ENCODE measurements at places on chromosomes 4 and X. TPM values are rescaled to one million over a fixed set of nuclear protein-coding genes. Genes with fewer than 3 reads are reported as not detected.

POU4F2 gene
- total RNA-seq = 0.17 TPM

GBA3 gene
- total RNA-seq = 0.44 TPM

RHOXF2B gene
- not detected for total RNA-seq

DNA sequence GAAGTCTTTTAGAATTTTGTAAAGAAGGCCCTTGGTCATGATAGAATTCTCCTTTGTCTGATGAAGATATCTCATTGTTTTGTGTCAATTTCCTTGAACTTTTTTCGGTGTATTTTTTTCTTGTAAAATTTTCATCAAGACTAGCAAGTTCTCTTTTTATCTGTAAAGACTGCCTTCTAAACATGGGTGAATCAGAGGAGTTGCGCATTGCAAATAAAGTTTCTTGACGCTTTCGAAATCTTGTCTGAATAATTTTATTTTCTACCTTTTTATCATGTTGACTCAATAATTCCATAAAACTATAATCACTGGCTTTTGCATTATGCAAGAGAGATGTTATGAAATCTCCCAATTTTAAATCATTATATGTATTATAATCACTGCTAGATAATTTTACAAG lies 66.2 kb downstream of the NCAPG start:
- no peaks in the 10 kb centered on the region for H3K4me1 ChIP-seq
- H3K36me3 ChIP-seq = peaks cover 12% of the 10 kb centered on the region
- H3K27ac ChIP-seq = no peak overlapping the region
- no peak overlapping the region for H3K4me3 ChIP-seq

GRCh38 chr4:25710637-25711036 lies 55.0 kb downstream of the SLC34A2 start:
- H3K27me3 ChIP-seq = no peaks in the 10 kb centered on the region
- H3K27ac ChIP-seq = no peak overlapping the region
- no peak overlapping the region for H3K4me3 ChIP-seq
- peaks cover 3% of the 10 kb centered on the region for H3K4me1 ChIP-seq

- H3K4me1 ChIP-seq = peaks cover 2% of the 10 kb centered on the region
- H3K4me3 ChIP-seq = no peak overlapping the region
- no peaks in the 10 kb centered on the region for H3K27me3 ChIP-seq
- DNase-seq = no peak
- H3K27ac ChIP-seq = no peak overlapping the region
Measured at GRCh38 chrX:38699121-38699520, 102.1 kb upstream of the MID1IP1 start.

DNA sequence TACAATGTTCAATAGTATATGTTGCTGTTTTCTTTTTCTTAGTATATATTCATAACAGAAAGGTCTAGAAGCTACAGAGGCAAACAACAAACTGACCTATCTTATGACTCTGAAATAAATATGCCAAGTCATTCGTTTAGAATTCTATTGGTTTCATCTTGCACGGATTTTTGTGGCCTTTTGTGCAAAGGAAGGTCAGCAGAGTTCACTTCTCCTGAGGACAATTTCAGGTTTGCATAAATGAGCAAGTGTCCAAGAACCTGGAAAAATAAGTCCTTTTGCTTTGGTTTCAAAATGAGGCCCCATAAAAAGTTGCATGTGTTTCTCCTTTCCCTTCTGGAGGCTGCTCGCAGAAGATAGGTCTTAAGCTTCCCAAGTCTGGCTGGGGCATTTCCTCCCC lies 156.9 kb downstream of the APBB2 start:
- no peaks in the 10 kb centered on the region for H3K4me1 ChIP-seq
- no peaks in the 10 kb centered on the region for H3K27me3 ChIP-seq
- peaks cover 14% of the 10 kb centered on the region for H3K36me3 ChIP-seq
- no peak overlapping the region for H3K27ac ChIP-seq
- no peak for DNase-seq

DNA sequence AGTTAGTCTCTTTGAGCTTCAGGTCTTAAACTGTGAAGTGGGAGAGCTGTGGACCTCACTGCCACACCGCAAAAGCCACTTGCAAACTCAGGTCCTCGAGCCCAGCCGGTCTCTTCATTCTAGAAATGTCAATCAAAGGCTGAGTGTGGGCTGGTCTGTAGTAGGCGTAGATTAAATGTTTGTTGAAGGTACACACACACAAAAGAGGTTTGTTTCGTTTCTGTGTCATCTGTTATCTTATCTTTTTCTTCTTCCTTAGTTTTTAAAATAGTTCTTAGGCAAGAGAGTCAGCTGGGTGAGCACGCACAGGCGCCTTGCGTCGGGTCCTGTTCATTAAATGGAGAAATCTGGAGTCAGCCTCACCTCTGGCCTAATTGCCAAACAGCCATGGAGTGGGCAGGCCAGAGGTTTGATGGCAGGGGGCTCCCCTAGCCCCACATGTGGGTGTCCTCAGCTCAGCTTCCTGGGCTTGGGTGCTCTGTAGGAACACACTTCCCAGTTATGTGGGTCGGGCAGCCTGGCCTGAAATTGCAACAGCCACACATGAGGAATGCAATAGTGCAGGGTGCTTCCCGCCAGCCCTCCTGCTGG lies 836 bp upstream of the PSAPL1 start:
- peaks cover 4% of the 10 kb centered on the region for H3K27me3 ChIP-seq
- no peak overlapping the region for H3K4me3 ChIP-seq
- DNase-seq = no peak
- peak overlapping the region; percentile 42 for H3K27ac ChIP-seq

DNA sequence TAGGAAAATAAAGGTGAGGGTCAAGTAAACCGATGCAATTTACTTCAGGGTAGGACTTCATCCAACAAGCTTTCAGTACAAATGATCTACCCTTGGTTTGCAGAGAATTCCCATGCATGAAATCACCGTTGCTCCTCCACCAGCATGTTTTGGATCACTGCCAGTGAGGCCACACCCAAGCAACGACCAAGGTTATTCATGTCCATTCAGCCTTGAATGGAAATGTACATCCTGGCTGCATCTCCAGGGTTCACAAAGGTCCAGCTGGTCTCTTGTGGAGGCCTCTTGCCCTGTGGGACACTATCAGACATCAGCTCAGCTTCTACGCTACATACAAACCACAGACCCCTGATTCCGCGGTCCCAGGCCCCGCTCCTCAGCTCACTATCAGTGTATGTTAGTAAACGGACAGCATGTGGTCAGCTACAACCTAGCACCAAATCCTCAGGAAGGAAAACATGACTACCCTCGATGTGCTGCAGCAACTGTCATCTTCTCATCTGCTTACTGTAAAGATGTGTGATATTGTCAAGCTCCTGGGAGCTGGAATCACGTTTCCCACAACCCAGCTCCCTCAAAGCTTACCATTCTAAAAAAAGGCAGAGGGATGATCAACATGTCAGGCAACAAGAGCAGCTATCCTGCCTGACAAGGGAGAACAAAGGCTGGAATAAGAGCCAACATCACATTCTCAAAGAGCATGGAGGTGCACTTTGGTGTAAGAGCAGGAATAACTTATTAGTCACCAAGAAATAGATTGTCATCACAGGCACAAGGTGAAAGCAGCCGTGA lies 4.9 kb downstream of the LYAR start:
- peak overlapping the region; percentile 13 for H3K27ac ChIP-seq
- peaks cover 13% of the 10 kb centered on the region for H3K36me3 ChIP-seq
- peaks cover 12% of the 10 kb centered on the region for H3K4me1 ChIP-seq
- H3K4me3 ChIP-seq = no peak overlapping the region
- no peaks in the 10 kb centered on the region for H3K27me3 ChIP-seq

GRCh38 chr4:121464854-121465253 lies 84.0 kb upstream of the QRFPR start:
- H3K36me3 ChIP-seq = peaks cover 2% of the 10 kb centered on the region
- H3K27me3 ChIP-seq = no peaks in the 10 kb centered on the region
- peaks cover 2% of the 10 kb centered on the region for H3K4me1 ChIP-seq
- H3K4me3 ChIP-seq = no peak overlapping the region

DNA sequence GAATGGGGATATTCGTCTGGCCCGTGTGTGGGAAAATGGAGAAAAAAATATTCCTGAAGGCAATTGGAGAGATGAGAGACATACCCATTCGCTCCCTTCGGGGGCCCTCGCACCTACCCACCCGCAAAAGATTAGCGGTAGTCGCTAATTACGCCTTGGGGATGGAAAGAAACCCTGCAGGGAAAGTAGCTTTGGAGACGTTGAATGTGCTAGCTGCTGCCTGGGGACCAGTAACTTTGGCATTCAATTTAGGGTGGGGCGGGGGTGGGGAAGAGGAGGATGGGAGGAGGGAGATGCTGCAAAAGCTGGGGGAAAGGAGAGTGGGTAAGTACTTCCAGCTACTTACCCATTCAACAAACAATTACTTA lies 407 bp upstream of the ZC4H2 start:
- peaks cover 23% of the 10 kb centered on the region for H3K36me3 ChIP-seq
- no peaks in the 10 kb centered on the region for H3K27me3 ChIP-seq
- H3K4me3 ChIP-seq = peak overlapping the region; percentile 90
- H3K4me1 ChIP-seq = peaks cover 1% of the 10 kb centered on the region

DNA sequence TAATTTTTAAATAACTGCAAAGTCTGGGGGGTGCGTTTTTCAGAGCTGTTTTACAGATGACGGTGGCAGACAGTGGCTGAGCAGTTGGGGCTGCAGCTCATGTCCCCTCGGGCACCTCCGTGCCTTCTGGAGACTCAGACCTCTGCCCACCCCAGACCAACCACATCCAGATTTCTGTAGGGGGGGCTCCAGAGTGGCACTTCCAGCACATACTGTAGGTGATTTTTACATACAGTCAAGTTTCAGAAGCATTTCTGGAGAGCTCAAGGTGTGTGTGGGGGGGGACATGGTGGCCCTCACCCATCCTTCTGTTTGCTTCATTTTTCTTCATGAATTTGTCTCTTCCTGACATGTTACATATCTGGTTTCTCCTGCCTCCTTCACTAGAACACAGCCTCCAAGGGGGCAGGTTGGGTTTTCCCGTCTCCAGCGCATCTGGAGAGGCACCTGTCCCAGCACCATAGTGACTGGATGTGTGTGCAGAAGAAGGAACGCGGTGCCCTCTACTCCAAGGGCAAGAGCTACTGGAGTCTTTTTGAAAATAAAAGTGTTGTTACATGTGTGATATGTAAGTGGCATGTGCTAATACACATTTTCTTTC lies 37.5 kb downstream of the TMEM271 start:
- peaks cover 4% of the 10 kb centered on the region for H3K27me3 ChIP-seq
- no peak overlapping the region for H3K27ac ChIP-seq
- H3K4me3 ChIP-seq = no peak overlapping the region
- DNase-seq = no peak

DNA sequence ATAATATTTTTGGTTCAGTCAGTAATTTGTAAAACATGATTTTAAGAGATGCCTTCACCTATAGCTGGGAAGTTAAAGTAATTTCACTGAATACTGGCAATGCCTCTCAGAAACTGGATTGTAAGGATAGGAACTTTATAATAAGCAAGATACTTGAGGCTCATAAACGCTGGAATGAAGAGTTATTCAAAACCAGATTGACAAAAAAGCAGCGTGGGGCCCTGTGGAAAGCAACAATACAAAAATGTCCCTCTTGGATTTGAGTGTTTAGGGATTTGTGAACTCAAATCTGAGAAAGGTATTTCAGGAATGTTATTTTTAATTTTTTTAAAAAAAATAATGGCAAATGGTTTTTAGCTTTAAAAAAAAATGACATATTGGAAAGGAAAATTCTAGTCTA lies 94.6 kb downstream of the ANK2 start:
- no peak overlapping the region for H3K27ac ChIP-seq
- H3K4me3 ChIP-seq = no peak overlapping the region
- H3K27me3 ChIP-seq = no peaks in the 10 kb centered on the region
- DNase-seq = no peak
- no peaks in the 10 kb centered on the region for H3K36me3 ChIP-seq

GRCh38 chrX:68440940-68441339 lies 7.6 kb upstream of the OPHN1 start:
- H3K4me3 ChIP-seq = no peak overlapping the region
- H3K27ac ChIP-seq = no peak overlapping the region
- no peak for DNase-seq
- H3K36me3 ChIP-seq = no peaks in the 10 kb centered on the region
- no peaks in the 10 kb centered on the region for H3K4me1 ChIP-seq
